ENCODE measurements at places on chromosomes 5 and 9. TPM values are rescaled to one million over a fixed set of nuclear protein-coding genes. Genes with fewer than 3 reads are reported as not detected.

DNA sequence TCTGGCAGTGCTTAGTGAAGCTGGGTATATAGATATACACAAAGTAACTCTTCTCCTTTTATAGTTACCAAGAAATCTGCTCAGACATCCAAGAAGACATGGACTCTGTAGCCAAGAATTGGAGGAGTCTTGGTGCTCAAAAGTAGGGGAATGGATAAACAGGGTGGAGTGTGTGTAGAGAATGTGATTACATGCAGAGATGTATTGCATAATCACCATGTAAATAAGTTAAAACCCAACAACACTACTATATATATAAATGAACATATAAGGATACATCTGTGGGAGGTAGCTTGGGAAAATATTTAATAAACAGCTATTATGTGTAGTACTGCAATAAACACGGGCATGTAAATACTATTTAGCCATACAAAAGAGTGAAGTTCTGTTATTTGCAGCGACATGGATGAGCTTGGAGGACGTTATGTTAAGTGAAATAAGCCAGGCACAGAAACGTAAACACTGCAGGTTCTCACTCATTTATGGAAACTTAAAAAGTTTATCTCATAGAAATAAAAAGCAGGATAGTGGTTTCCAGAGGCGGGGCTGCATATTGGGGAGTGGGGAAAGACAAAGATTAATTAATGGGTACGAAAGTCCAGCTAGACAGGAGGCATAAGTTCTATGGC lies 207.5 kb downstream of the TENT4A start:
- no peak for DNase-seq

The MLANA gene
- total RNA-seq = not detected

The B4GALT1 gene
- total RNA-seq = 14.1 TPM

GRCh38 chr5:156188016-156188415 lies 138.9 kb upstream of the SGCD start:
- DNase-seq = no peak

GRCh38 chr5:153632748-153633290 lies 142.3 kb downstream of the GRIA1 start:
- DNase-seq = no peak

The PDE8B gene
- total RNA-seq = under 0.01 TPM

The GPBP1 gene
- total RNA-seq = 78.0 TPM

The PRRC2B gene
- total RNA-seq = 63.8 TPM

DNA sequence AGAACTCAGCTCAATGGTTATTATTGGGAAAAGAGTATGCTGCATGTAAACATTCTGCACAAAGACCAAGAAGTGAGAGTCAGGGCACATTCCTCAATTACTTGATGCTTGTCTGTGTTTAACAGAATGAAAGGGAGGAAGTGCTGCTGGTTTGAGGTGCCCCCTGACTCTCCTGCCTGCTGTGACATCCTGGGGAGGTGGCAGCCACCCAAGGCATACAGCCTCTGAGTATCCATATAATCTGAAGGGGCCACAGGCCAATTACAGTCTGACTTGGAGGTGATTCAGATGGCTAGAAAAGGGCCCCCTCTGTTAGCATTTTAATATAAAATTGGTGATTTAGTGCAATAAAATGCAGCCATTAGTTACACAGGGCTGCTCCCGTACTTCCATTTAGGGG lies 313.8 kb downstream of the ASTN2 start:
- no peak for DNase-seq

GRCh38 chr5:78795757-78796156 lies 147.2 kb upstream of the LHFPL2 start:
- DNase-seq = peak; percentile 26

The ALDH1A1 gene
- 1,650 TPM for total RNA-seq

DNA sequence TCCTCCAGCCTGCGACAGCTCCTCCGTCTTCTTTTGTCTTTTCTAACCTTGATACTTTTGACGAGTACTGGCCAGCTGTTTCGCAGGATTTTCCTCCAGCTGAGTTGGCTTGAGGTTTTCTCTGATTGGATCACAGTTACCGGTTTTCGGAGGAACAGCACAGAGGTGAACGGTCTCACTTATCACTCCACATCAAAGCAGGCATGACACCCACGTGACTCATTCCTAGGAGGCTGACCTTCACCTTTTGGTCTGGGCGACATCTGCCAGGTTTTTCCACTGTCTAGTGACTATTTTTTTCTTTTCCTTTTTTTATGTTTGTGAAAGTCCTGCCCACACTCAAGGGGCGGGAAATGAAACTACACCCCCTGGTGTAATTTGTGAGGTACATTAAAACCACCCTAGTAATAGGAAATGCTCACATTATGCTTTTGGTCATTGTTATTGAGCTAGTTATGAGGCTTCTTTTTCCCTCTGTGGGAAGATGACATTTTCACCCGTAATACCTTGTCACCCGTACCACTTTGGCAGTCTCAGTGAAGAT lies 319.2 kb downstream of the GADD45G start:
- DNase-seq = no peak

DNA sequence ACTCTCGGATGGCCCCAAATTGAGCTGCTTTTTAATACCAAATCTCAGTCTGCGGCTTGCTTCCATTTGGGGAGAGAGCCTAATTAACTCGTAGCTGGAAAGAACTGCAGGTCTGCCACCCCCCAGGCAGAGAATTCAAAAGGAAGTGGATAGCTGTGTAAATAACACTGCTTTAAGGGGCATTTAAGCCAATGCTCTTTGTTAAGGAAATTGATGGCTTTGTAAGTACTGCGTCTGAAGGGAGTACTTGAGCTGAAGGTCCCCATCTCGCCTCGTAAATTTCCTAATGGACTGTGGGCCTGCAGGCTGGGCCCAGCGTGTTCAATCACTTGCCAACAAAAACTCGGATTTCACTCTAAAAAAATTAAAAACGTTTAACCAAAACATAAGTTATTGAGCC lies 132.7 kb downstream of the PAPPA start:
- no peak for DNase-seq

- DNase-seq = no peak
Measured at GRCh38 chr9:90175257-90175656, 467.4 kb downstream of the DIRAS2 start.

GRCh38 chr5:39447968-39448367 lies 23.2 kb upstream of the DAB2 start:
- peak; percentile 75 for DNase-seq

DNA sequence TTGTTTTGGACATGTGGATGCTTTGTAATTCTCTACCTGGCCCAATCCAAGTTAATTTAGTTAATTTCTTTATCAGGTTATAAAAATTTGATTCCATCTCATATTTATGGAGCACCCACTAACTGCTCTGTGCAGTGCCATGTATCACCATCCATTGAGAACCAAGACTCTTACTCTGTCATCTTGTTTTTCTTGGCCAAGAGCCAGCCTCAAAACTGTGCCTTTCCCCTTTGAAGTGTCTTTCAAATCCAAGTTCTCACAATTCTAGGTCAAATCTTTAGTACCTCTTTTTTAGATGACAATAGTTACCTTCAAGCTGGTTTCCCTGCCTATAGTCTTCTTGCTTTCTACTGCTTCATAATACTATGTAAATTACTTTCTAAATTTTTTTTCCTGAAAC lies 3.2 kb downstream of the COMMD10 start:
- DNase-seq = peak; percentile 6

The ANKRD20A1 gene
- total RNA-seq = 1.7 TPM

The CCL28 gene
- 1.2 TPM for total RNA-seq

The CNTNAP3B gene
- 87.2 TPM for total RNA-seq

- DNase-seq = peak; percentile 72
Measured at GRCh38 chr5:149422366-149423048, 43.4 kb upstream of the IL17B start.

The NPR2 gene
- total RNA-seq = 10.8 TPM

GRCh38 chr5:141508798-141509611 lies 20.1 kb downstream of the PCDHGC5 start:
- DNase-seq = peak; percentile 64

The SHC3 gene
- total RNA-seq = 0.05 TPM

GRCh38 chr5:90897618-90898017 lies 339.0 kb downstream of the ADGRV1 start:
- no peak for DNase-seq

The ZNF658 gene
- 5.3 TPM for total RNA-seq

The IL13 gene
- not detected for total RNA-seq

GRCh38 chr5:32736842-32737241 lies 25.7 kb downstream of the NPR3 start:
- no peak for DNase-seq

- no peak for DNase-seq
Measured at GRCh38 chr9:87567983-87568382, 70.3 kb downstream of the DAPK1 start.

DNA sequence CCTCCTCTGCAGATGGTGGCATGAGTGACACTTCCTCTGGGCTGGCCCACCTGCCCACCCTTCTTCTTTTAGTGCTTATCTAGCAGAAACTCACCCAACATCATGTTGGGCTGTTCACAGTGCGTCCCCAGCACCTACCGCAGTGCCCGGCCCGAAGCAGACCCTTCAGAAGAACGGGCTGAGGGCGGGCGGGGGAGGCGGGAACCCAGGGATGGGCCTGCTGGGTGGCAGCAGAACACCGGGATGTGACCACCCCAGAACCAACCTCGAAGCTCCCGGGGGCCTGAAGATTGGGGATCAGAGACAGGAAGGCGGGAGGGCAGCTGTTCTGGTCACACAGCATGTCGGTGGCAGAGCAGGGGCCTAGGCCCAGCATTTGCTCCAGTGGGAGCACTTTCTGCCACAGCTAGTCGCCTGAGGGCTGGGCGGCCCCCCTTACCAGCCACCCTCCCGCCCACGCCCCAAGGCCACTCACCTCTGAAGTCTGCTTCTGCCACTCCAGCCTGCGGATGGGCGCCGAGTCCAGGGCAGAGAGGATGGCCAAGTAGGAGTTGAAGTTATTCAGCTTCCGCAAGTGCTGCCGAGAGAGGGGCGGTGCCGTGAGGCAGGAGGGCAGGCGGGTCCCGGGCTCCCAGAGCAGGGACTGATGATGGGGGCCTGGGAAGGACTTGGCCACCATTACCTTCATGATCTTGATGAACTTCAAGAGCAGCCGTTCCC lies 38.7 kb downstream of the PRRT1B start:
- no peak for DNase-seq

DNA sequence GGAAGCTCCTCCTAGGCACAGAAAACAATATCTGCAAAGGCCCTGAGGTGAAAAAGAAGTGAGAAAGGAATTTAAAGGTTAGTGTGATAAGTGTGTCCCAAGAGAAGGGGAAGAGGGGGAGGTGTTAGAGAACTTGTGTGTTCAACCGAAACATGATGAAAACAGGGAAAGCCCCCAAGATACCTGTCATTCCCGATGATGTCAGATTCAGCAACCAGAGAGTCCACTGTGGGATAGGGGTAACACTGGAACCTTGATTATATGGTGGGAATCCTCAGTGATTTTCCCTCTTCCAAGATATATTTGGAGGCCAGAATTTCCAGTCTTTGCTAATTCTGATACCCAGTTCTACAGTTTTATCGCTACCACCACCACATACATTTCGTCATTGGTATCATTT lies 15.5 kb upstream of the BNC2 start:
- DNase-seq = no peak

GRCh38 chr9:72465593-72465984 lies 55.8 kb upstream of the TMC1 start:
- DNase-seq = peak; percentile 52

DNA sequence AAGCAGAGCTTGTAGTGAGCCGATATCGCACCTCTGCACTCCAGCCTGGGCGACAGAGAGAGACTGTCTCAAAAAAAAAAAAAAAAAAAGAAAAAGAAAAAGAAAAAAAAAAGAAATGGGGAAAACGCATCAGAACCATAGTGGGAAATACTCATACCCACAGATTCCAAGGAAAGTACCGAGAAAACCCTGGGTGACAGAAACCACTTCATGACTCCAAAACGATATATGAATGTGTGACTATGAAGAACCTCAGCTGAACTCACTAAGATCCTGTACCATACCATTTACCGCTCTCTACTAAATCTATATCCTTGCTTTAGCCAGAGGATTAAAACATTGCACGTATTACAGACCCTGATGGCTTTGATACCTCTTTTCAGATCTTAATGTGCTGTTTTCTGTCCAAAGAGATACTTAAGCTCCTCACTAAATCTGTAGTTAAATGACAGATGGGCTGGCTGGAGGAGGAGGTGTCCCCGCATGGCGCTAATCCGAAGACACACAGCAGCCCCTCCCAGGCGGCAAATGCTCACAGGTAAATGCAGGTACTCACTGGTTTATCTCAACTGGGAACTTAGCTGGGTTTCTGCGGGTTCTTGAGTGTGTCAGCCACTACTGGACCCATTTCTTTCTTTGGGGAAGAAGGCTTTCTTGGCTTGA lies 2.8 kb downstream of the LPCAT1 start:
- no peak for DNase-seq

GRCh38 chr5:122170620-122171019 lies 41.3 kb downstream of the ZNF474 start:
- DNase-seq = peak; percentile 60

GRCh38 chr9:123975871-123976270 lies 35.7 kb upstream of the LHX2 start:
- DNase-seq = no peak

DNA sequence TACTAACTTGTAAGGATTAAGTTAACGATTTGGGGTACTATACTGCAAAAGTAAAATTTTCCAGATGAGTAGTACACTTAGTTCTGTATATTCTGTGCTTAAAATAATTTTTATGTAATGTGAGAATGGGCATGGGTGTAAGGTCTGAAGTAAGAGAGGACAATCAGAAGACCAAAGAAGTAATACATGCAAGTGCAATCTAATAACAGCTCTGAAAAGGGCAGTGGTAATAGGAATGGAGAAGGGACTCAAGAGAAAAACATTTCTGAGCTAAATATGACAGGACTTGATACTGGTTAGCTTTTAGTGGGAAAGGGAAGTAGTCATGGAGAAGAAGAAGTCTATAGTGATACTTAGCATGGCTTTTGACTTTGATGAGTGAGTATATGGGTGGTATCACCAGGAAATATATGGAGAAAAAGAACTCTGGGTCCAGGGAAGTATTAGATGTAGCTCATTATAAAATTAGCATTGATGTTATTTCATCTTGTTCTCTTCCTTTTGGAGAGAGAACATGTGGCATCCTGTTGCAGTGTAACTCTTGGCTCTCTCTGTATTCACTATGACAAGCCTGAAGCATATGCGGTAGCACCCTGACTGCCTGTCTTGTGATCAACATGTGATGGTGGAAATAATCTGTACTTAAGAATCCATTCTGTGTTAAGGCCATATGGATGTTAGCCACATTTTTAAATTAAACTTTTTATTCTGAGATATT lies 60.5 kb downstream of the ERCC6L2 start:
- no peak for DNase-seq

DNA sequence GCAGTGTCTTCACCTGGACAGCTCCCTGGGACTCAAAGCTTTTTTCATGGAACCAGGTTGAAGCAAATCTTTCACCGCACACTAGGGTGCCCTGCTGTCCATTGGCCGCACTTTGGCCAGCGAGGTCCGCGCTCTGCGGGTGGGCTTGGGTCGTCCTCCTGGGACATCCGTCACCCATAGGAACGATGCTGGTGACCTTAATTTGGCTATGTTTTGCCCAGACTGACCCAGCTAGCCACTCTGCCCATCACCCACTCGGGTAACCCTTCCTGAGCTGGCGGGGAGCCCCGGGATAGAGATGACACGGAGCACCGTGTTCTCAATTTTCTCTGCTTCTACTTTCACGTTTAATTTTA lies 25.9 kb downstream of the ZDHHC11B start:
- DNase-seq = no peak

The STPG3 gene
- total RNA-seq = not detected

The TRPM3 gene
- total RNA-seq = 1.4 TPM

The PPP2R2B gene
- not detected for total RNA-seq
